ENCODE measurements at places on chromosomes 2 and 18.

DNA sequence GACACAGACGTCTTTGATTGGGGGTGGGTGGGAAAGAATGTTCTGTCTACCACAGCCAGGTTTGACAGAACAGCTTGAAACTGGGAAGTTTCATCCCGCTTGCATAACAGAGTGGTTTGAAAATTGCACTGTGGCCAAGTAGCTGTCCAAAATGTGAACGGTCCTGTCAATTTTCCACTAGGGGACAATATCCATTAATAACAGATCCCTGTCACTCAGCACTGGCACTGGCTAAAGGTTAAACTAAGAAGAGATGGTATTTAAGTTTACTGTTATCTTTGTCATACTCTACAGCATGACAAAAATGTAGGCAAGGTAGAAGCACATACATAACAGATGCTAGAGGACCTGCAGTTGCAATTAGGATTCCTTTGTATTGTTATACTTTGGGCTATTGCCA, 55.6 kb upstream of the ACMSD start:
- DNase-seq, result no peak

DNA sequence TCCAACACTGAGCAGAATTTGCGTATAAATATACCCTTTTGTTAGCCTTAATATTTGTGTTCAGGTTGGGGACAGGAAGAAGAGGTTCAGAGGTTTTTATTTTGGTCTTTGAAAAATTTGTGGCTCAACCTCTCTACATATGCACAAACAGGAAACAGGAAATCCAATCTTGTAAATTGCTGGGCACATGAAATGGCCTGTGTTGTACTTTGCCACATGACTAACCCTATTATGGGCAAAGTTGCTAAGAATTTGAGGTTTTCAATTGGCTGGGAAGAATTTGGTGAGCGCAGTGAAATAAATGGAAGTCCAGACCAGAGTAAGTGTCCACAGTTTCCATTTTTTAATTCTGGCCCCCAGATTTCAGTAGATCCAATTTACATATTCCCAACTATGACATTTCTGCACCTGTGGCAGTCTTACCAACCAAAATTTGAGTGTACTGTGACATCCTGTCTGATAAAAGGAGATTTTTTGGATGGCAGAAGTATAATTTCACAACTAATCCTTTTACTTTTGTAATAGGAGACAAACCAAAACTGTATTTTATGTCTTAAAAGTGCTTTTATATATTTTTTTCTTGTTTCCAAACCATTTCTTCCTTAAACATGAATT, 63.6 kb downstream of the COX7A2L start:
- no peak for DNase-seq

- DNase-seq, result no peak
Observed at GRCh38 chr18:48848641-48849143, 102.1 kb downstream of the SMAD7 start.

DNA sequence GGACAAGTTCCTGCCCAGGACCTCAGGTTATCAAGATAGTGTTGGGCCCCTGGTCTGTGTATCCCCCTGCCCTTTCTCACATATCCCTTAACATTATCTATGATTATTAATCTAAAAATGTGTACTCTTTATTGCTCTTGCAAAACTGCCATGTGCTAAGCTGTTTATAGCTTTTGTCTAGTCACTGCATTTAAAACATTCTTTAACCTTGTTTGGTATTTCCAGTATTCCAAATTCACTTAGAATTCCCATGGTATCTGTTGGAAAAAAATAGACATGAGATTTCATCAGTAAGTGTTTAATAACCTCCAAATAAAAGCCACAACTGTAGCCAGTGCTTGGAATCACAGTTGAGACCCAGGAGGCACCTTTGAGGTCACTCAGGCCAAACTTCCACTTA, 16.2 kb upstream of the GLS start:
- no peak for DNase-seq

- DNase-seq, result no peak
Observed at GRCh38 chr2:134536296-134536695, 182.5 kb downstream of the TMEM163 start.

DNA sequence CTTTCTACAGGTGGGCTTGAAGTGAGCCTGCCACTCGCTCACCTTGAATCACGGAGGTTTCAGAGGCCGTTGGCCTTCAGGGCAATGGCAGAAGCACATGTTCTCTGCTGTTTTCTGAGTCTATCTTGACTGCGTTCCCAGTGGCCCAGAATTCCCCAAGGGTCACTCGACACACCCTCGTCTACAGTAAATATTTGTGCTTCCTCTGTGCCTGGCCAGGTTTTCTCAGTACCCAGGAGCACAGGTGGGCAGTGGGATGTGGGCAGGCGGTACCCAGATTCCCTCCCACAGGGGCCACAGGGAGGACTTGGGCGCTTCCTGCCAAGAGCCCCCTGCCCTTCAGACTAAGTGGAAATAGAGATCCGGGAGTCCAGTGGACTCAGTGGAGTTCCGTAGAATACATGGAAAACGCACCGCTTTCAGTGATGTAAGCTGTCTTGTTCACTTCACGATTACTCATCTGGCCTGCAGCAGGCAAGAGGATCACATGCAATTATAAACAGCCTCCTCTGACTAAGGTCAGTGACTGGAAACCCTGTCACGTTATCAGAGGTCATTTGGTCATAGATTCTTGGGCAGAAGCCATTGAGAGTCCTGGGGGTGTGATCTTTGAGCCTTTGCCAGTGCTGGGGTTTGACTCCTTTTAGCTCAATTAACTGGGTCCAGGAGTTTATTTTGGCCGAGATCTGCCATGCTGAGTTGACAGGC, 179.8 kb downstream of the NEDD4L start:
- DNase-seq, result no peak

- DNase-seq, result peak; percentile 45
Observed at GRCh38 chr18:9792565-9793245, 84.6 kb downstream of the RAB31 start.

DNA sequence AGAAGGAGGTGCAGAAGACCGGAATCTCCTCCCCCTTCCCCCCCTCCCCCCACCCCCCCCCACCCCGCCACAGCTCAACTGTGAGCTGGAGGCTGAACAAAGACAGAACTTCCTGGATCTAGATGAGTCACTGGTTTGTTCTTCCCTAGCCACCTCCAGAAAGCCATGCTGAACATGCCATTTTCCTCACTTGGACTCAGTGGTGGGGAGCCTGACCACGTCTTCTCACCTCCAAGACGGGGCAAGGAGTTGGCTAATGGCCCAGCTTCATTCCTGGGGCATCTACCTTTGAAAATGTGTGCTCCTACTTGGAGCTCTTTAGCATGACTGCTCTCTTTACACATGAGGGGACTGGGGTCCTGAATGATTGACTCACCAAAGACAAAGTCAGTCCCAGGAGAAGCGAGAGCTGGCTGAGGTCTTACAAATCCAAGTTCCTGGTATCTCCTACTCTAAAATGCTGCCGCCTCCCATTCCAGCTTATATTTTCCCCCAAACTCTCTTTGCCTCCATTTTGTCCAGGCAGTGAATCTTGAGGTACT, 22.6 kb upstream of the FZD5 start:
- no peak for DNase-seq

DNA sequence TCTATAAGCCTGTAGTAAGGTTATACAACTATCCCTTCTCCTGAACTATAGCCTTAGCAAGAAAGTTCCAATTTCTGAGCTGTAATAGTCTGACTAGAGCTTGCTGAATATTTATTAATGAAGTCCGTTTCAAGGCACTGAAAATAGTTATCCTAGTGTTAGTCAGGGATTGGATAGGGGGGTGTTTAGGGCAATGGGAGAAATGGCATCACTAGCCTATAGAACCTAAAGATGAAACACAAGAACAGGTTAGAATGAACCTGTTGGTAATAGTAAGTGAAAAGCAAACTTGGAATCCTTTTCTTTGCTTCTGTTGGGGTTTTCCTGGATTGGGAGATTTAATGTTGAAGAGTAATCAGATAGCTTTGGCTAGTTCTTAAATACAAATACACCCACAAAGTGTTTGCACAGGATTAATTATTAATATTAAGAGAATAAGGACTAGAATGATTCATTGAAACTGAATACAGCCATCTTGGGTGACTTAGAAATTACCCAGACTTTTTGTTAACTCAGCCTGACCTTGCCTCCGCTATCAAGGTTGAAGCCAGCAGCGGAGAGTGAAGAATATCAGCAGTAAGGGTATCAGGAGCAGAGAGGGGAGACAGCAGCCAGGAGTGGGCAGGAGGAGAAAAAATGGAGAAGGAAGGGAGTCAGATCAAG, 14.4 kb downstream of the CCNT2 start:
- DNase-seq, result no peak

- DNase-seq, result no peak
Observed at GRCh38 chr2:69715964-69716363, 26.0 kb upstream of the ANXA4 start.

- no peak for DNase-seq
Observed at GRCh38 chr18:32684096-32684495, 88.7 kb downstream of the KLHL14 start.

DNA sequence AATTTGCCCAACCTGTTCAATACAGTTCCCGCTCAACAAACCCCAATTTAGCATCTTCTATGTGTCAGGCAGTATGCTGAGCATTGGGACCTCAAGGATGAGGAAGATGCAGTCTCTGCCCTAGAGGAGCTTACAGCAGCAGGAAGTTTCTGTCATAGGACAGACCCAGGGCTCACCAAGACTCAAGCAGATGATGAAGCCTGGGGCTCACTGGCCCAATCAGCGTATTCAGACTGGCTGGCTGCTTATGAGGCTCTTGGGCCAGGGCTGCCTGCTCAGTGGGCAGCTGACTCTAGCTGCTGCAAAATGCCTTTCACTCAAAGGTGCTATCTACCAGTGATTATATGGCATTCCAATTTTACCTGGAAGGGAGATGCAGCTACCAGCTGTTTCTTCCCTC, 2.1 kb downstream of the FAM178B start:
- no peak for DNase-seq

DNA sequence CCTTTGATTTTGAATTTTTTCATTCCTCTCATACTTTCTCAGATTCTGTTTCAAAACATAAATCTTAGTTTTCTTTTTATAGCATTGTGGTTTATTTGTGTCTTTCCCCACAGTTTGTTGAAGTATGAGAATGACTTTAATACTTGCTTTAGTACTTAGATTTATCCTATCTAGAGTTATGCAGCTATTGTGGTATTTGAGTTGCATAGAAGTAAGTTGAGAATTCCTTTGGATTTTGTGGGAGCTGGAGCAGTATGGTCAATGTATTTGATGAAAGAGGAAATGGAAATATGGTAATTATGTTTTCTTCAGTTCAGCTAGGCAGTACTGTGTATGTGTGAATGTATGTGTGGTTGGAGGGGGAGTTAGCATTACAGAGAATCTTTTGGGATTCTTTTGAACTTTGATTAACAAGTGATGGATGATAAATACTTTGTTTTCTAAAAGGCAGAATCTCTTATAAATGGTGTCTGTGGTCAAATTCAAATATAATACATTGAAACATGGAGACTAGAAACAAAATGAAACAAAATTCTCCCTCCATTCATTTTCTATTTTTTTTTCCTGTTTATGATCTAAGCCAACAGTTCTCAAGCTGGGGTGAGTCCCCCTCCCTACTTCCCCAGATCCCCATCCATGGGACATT, 3.0 kb downstream of the ACVR2A start:
- no peak for DNase-seq

- DNase-seq, result no peak
Observed at GRCh38 chr2:176814740-176815367, 397.7 kb upstream of the HNRNPA3 start.

GRCh38 chr2:23720705-23721453, 206.0 kb downstream of the ATAD2B start:
- DNase-seq, result no peak

GRCh38 chr2:61649021-61649420, 110.9 kb upstream of the XPO1 start:
- no peak for DNase-seq

DNA sequence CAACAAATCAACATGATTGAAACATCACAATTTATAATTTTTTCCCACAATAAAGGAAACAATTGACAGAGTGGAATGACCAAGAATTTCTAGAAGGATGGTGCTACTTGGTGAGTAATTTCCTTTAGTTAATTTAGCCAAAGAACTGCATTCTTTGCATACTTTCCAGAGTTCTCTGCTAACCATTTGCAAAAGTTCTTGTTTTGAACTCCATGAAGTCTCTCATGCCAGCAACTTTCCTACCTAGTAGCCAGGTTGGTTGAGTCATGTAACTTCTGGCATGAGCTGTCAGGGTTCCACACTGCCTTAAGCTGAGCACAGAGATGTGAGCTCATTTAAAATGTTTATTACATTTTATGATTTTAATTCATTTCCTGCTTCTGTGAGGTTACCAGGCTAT, 539.6 kb downstream of the PID1 start:
- no peak for DNase-seq

DNA sequence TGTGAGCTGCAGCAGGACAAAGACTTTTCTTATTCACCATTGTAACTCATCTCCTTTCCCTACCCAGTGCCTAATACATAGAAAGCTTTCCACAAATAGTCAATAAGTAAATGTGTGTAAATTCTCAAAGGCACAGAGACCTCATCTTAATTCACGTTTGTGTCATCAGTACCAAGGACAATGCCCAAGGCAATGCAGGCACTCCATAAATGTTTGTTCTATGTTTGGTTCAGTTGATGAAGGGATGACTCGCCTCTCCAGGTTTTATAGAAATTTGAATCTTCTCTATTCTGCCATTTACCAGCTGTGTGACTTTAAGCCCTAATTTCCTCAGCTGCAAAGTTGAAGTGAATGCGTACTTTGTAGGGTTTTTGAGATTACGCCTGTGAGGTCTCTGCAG, 2.1 kb upstream of the MOGAT1 start:
- DNase-seq, result no peak

All from activated CD4-positive, CD25-positive, alpha-beta regulatory T cell treated with anti-CD3 and anti-CD28 coated beads, Interleukin-2, amount 50 U/mL, for 72 hours (primary cell).